ENCODE measurements at places on chromosomes 1 and 21.

DNA sequence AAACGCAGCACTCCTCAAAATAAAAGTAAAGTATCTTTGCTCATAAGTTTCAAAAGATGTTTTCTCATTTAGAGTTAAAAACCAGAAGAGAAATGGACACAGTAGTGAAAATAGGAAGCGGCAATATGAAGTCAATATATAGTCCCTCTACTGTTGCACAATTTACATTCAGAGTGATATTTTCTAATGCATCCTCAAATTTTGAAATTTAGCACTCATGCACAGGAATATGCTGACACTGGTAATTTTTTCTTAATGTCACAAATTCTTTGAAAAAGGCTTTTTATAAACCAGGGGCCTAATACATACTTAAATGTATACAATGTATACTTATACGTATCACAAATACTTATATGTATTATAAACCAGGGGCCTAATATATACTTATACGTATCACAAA lies 19.5 kb downstream of the ST7L start:
- no peak for DNase-seq

GRCh38 chr21:42403611-42404231 lies at the start of gene UBASH3A:
UBASH3A (plus strand) TSS chr21:42403902; CDS start chr21:42403946, 44 bp downstream.
- DNase-seq, result no peak

GRCh38 chr1:14741082-14741481 lies 142.6 kb downstream of the KAZN start:
- no peak for DNase-seq

DNA sequence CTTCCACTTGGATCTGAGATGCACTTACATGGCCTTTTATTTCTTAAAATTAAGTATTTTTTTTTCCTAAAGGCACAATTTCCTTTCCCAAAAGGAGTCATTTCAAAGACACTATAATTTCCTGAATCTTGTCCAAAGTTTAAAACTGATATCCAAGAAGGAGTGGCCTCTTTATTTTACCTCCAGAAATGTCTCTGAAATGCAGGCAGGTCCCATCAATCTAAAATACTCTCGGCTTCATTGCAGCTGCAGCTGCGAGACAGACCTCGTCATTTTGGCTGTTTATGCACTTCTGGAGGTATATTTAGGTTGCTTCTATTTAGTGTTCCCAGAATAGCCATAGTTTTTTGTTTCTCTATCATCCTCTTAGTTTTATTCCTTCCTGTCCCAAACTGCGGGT lies 172.7 kb upstream of the COA6 start:
- DNase-seq, result no peak

DNA sequence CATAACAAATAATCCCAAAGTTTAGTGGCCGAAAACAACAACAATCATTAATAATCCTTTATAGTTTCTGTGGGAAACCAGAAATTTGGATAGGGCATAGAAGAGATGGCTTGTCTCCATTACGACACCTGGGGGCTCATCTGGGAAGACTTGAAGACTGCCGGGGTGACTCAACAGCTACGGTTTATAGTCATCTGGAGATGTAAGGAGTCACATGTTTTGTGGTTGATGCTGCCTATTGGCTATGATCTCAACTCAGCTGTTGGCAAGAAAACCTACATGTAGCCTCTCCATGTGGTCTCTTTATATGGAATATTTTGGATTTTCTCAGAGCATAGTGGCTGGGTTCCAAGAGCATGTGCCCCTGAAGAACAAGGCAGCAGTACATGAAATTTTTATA lies 29.3 kb upstream of the TSPAN2 start:
- DNase-seq, result no peak

GRCh38 chr1:82621076-82621475 lies 820.3 kb downstream of the ADGRL2 start:
- DNase-seq, result no peak

GRCh38 chr1:90236493-90236892 lies 241.6 kb downstream of the ZNF326 start:
- no peak for DNase-seq

DNA sequence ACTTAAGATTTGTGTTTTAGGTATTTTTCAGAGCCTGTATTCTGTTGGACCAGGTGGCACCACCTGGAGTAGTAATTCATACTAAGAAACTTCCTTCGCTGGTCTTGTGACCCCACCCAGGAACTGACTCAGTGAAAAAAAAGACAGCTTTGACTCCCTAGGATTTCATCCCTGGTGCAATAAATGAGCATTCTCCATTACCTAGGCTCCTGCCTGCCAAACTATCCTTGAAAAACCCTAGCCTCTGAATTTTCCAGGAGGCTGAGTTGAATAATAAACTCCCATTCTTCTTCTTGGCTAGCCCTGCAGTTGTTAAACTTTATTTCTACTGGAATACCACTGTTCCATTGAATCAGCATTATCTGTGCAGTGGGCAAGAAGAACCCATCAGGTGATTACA lies 10.6 kb upstream of the RGS18 start:
- DNase-seq, result no peak
